Muscle of back (tissue), 13 donors: ENCODE measurements at places on chromosomes 6 and 20. TPM values are rescaled to one million over a fixed set of nuclear protein-coding genes. Genes with fewer than 3 reads are reported as not detected.
A peak's percentile ranks its signal among the peaks of the same experiment; 100 is the strongest.

The TTBK1 gene
- polyA plus RNA-seq: 0.05 TPM

The RAB32 gene
- polyA plus RNA-seq: 21.2 TPM

The SMPDL3A gene
- 10.4 TPM for polyA plus RNA-seq

The PXDC1 gene
- polyA plus RNA-seq: 18.5 TPM

The RIPOR3 gene
- polyA plus RNA-seq: 5.5 TPM

DNA sequence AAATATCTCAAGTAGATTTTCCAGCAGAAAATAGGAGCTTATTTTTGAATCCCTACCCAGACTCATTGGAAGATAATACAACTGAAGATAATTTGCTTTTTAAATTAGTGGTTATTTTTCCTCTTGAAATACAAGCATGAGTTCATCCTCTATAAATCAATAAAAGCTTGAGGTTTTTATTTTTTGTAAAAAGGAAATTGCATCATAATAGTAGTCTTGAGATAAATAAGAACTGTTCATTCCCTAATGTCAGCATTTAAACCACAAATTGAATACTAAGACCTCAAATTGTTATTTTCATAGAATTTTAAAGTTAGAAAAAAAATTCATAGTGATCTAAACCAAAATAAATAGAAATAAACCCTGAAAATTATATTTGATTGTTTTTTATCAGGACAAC, 719.1 kb downstream of the CD109 start:
- no peak for DNase-seq

- no peak for DNase-seq
Measured at GRCh38 chr6:159103396-159104162, 58.8 kb upstream of the TAGAP start.

DNA sequence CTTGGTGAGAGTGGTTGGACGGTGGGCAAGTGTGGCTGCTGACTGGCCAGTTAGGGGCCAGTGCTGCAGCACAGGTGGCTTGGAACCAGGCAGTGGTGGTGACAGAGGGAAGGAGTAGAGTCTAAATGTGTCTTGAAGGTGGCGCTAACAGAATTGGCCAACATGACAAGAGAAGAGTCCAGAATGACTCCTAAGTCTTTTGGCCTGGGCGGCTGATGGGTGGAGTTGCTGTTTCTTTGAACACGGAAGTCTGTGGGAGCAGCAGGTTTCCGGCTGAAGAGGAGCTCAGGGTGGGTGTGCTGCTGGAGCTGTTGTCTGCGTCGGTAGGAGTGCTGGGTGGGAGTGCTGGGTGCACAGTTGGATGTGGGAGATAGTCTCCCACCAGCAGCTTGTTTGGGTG, 10.1 kb downstream of the LSM14B start:
- no peak for DNase-seq

The PEX3 gene
- polyA plus RNA-seq: 18.4 TPM

DNA sequence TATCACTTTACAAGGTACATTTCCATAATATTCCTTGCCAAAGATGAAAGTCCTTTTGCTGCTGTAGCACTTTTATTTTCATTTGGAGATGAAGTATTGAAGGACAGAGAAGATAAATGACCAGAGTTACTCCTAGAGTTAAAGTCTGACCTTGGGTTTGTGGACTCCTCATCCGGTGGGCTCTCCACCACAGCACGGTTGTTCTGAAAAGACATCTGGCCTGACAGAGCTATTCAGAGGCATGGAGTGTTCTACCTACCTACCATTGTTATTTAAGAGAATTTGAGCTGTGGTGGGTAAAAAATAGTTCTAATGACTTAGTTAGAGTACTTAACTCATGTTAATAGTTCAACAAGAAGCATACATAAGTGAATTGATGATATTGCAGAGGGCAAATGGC, 218.4 kb downstream of the CLVS2 start:
- DNase-seq: no peak

DNA sequence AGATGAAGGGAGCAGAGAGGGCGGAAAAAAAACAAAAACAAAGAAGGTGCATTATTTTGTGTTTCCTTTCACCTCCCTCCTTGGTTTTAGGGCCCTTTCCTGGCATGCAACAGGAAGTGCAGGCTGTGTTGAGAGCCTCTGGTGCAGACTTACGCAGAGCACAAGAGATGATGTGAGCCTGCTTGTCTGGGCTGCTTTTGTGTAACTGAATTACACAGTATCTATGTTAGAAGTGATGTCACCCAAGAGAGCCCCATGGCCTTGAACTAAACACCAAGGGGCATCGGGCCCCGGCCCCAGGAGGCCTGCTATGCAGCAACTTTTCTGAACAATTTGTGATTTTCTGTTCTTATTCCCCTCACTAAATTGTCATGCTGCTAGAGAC, 25.5 kb downstream of the GNAS start:
- DNase-seq: no peak

The TCF21 gene
- not detected for polyA plus RNA-seq

- DNase-seq: no peak
Measured at GRCh38 chr6:118652051-118652615, 742 bp upstream of the CEP85L start.

DNA sequence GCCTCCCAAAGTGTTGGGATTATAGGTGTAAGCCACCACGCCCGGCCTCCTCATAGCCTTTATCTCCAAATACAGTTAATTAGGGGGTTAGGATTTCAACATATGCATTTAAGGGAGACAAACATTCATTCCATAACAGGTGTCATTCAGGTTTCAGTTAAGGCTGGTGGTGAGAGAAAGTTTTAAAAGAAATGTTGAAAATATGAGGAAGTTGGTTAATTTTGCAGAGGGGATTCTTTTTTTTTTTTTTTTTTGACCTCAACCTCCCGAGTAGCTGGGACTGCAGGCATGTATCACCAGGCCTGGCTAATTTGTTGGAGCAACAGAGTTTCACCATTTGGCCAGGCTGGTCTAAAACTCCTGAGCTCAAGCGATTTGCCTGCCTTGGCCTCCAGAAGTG, 12.5 kb upstream of the EBF4 start:
- no peak for DNase-seq

The VTA1 gene
- polyA plus RNA-seq: 65.5 TPM

GRCh38 chr6:32387589-32388340, 16.1 kb upstream of the TSBP1 start:
- no peak for DNase-seq

- no peak for DNase-seq
Measured at GRCh38 chr20:54643761-54644160, 168.4 kb downstream of the DOK5 start.

The PLAGL2 gene
- 12.7 TPM for polyA plus RNA-seq

The SIRPB2 gene
- polyA plus RNA-seq: 1.2 TPM

GRCh38 chr6:34795836-34796425, 4.0 kb downstream of the BLTP3A start:
- no peak for DNase-seq

The CSE1L gene
- 63.3 TPM for polyA plus RNA-seq

GRCh38 chr6:98325366-98325765, 509.0 kb upstream of the POU3F2 start:
- no peak for DNase-seq

DNA sequence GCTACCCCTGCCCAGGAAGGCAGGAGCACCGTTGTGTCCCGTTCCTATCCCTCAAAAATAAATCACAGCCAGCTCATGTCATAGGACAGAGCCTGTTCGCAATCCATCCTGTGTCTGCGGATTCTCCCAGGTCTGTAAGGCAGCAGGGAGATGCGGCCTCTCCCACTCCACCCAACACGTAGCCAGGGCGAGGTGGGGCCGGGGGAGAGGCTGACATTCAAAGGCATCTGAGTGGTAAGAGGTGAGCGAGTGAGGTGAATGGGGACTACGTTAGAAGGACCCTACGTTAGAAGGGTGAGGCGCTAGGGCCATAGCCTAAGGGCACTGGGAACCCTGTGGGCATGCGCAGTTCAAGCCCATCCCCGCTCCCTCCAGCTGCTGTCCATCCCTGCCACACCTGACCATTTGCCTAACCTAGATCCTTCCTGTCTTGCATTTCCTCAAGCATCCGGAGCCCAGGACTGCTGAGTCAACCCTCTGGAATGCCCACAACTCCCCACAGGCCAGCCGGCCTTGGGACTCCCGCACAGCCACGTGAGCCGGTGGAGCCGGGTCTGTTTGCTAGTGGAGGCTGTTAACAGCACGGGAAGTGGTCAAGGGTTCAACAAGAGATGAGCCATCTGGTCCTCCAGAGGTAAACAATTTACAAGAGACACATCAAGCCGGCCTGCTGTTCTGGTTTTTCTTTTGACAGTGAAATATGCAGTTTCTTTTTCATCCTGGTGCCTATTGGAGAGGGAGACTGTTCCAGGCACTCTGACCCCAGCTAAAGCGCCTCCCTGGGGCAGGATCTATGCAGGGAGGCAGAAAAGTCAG, 45.9 kb downstream of the RIPOR3 start:
- DNase-seq: no peak

GRCh38 chr6:36345681-36346466, 9.2 kb upstream of the BNIP5 start:
- DNase-seq: no peak

DNA sequence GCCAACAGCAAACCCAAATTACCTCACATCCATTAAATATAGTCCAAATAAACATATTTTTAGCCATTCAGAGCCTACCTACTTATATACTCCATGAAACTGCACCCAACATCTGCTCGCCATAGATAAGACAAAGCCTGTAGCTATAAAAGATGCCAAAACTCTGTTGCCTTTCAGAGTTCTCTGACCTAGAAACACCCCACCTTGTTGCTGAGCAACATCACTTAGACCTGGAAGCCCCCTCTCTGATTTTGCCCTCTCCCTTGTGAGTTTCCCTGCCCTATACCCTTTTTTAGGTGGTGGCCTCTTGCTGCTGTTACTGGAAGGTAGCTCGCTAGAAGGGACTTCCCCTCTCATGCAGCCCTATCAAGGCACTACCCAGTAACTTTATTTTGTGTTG, 27.7 kb upstream of the FBXL4 start:
- no peak for DNase-seq

The PRSS16 gene
- 2.2 TPM for polyA plus RNA-seq

DNA sequence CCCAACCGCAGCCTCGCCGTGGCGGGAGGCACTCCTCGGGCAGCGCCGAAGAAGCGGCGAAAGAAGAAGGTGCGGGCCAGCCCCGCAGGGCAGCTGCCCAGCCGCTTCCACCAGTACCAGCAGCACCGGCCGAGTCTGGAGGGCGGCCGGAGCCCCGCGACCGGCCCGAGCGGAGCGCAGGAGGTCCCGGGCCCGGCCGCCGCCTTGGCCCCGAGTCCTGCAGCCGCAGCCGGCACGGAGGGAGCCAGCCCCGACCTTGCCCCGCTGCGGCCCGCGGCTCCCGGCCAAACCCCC, 525 bp downstream of the PNRC1 start:
- no peak for DNase-seq

The TREML2 gene
- 0.12 TPM for polyA plus RNA-seq

DNA sequence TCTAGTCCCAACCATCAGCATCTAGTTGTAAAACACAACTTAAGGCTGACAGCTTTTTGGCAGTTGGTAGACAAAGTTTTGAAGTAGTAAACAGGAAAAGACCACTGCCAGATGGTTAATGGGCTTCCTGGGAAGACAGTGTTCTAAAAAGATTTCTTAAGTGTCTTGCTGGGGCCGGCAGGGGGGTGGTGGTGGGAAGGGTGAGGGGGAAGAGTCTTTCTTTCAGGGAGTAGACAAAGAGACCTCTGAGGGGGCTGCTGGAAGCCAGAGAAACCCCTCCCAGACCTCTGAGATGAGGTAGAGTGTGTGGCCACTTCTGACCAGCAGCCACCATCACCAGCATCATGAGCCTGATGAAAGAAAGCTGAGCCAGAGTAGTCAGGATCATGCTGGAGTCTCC, 784.9 kb downstream of the TENT5A start:
- DNase-seq: no peak

The CD40 gene
- polyA plus RNA-seq: 3.4 TPM

DNA sequence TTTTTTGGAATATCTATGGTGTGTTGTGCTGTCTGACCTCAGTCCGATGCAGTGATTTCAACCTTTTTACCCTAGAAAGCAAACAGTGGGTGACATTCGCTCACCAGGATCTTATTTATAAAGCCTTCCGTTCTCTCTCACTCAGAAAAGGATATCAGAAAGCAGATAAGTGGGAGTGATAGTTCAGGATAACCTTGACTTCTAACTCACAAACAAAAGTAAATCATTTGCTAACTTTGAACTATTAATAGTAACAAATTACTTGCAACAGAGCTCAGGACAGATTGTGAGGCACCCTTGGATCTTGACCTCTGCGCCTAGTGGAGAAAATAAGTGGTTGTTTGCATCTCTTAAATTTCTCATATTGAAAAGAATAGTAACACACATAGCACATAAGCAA, 637.1 kb upstream of the CITED2 start:
- DNase-seq: no peak

The MUCL3 gene
- not detected for polyA plus RNA-seq

- no peak for DNase-seq
Measured at GRCh38 chr6:134689641-134690040, 260.3 kb downstream of the ALDH8A1 start.

The TRIM10 gene
- polyA plus RNA-seq: 0.47 TPM

DNA sequence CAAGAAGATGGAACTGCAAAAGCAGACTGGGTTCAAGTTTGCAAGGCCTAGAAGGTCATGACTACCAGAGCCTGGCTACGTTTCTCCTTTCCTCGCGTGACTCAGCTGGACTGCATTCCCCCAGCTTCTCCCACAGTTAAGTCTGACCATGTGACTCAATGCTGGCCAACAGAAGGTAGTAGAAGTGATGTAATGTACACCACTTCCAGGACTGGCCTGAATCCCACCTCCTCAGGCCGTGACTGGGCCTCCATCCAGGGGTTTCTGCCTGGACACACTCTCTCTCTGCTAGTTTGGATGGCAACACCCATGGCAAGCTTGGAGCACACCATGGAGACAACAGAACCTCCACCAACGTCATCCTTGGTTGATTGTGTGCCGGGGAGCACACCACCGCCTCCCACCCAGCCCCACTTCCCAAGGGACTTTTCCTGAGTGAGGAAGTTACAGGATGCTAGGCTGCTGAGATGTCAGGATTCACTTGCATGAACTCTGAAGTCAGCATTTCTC, 112.0 kb upstream of the CDYL start:
- DNase-seq: peak; percentile 88

The ANGPT4 gene
- polyA plus RNA-seq: 0.13 TPM

DNA sequence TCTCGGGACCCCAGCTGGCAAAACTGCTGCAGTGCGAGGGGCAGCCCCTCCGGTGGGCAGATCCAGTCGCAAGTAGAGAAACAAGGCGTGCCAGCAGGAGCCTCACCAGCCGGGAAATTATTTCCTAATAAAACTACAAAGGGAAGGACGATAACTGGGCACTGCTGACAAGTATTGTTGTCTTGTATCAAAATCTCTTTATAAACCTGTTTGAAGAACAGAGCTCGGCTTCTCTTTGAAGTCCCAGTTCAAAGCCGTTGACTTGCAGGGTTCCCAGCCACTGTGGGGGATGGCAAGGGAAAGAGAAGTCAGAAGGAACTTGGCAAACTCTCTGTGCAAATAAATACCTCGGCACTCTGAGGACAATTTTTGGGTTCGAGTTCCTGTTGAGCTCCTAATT, 504.5 kb downstream of the CD83 start:
- DNase-seq: no peak
